Hindlimb muscle (tissue), 1 donor: ENCODE measurements at places on chromosomes 12 and 14.

DNA sequence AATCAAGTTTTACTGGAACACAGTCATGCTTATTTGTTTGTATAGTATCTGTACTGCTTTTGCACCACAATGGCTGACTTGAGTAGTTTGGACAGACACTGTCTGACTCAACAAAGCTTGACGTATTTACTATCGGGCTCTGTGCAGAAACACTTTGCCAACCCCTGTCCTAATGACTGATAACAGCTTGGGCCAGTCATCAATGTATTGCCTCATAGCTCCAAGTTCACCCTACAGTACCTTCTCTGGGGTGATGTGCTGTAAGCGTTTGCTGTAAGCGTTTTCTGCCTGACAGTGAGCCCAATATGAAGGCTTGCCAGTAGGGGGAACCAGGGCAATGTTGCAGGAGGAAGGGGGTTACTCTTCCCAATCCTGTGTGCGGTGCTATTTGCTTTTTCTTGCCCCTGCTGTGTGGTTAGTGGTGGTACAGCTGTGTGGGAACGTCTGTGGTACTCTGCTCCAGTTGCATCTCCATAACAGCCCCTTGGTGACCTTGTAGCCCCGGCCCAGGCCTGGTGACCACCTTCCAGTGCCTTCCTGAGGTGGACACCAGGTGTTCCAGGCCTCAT, 5.4 kb upstream of the CCDC177 start:
- no peak for DNase-seq

GRCh38 chr12:86929962-86930361, 673.8 kb upstream of the MGAT4C start:
- no peak for DNase-seq

- DNase-seq = no peak
Measured at GRCh38 chr14:64628940-64629408, 75.2 kb upstream of the PLEKHG3 start.

DNA sequence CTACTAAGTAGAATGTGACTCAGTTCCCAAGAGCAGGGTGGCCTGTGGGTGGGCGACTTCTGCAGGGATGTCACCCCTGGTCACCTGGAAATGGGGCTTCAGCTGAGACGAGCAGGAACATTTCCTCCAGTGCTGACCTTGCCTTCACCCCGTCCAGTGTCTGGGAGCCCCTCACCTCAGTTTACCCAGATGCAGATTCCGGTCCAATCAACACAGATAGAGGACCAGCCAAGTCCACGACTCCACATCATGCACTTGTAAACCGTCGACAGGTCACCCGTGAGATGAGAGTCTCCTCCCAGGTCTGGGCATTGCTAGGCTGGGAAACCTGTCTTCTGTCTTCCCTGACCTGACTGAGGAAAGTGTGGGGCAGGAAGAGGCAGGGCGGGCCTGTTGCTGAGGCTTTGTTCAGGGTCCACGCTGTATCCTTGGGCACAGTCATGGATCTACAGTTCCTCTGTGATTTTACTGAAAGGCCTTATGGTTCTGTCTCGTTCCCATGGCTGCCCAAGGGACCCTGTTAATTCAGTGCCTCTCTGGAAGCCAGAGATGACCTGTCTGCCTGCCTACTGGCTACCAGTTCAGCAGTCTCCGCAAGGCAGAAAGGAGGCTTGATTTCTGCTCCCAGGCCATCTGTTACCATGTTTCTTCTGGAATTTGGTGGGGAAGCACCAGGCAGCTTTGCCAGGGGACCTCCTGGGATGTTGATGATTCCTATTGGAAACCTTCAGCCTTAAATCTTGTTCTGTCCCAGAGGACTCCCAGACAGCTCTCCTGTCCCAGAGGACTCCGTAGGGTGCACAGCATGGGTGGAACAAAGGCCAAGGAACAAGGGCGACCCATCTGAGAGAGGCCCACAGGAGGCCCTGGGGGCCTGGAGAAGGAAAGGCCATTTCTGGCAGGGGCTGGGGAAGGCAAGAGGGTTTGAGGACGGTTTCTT, 288.5 kb upstream of the RTL1 start:
- no peak for DNase-seq

DNA sequence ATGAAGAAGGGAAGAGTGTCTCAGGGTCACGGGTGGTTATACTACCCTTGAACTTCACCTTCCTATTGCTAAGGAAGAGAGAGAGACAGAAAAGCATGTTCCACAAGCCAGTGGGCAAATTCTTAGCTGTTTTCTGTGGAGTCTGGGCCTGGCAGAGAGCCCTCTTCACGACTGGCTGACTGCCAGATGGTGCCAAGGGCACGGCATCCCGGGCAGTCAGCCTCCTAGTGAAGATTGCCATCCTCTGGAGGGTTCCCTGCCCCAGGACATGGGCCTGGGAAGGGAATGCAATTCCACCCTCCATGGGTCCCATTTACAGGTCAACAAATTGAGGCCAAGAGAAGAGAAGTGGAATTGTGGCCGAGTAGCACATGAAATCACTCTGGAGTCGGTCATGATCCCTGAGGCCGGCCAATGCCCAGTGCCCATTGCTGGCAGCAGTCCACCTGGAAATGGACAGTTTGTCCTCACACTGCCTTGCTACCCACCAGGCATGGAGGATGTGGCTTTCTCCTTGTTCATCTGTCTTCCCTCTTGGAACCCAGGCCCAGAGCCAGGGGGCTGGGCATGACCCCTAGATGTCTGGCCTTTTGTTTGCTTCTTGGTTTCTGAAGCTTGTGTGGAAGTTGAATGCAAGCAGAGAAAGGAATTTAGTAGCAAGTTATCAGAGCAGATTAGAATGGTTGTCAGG, 9.9 kb downstream of the TUNAR start:
- DNase-seq = no peak

DNA sequence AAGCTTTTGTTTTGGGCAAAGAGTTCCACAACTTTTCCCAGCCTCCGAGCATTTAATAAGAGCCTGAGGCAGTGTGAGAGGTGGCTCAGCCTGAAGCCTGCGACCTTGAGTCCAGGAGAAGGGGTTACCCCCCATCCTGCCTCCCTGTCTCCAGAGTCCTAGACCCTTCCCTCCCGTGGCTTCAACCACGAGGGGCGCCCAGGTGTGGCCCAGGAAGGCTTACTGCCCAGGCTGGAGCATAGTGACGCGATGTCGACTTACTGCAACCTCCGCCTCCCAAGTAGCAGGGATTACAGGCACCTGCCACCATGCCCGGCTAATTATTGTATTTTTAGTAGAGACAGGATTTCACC, 641 bp downstream of the LRRC43 start:
- DNase-seq = no peak

- DNase-seq = no peak
Measured at GRCh38 chr14:100488057-100488456, 99.2 kb downstream of the BEGAIN start.

- DNase-seq = no peak
Measured at GRCh38 chr14:62455446-62455845, 589.8 kb downstream of the KCNH5 start.

DNA sequence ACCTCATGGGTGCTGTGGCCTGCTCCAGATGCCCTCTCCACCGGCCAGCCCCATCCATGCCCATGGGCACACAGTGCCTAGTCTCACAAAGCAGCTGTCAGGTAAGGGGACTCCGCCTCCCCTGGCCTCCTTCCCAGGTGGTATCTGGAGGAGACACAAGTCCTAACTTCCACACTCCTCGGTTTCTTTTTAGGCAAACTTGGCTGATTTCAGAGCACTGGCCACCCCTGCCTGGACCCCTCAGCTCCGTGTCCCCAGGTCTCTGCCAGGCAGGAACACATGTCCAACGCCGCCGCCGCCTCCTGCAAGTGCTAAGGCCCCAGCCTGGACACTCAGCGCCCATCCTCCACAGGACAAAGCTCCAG, 324.1 kb upstream of the DIO3 start:
- DNase-seq = no peak

GRCh38 chr12:105835580-105836241, 303.0 kb downstream of the NUAK1 start:
- no peak for DNase-seq

- no peak for DNase-seq
Measured at GRCh38 chr12:100075598-100075997, 67.1 kb downstream of the BLTP3B start.

- no peak for DNase-seq
Measured at GRCh38 chr14:24873551-24873950, 176.4 kb downstream of the STXBP6 start.
